ENCODE measurements at places on chromosomes 7 and 10.

- DNase-seq: no peak
Observed at GRCh38 chr10:91340613-91341362, 69.4 kb upstream of the HECTD2 start.

DNA sequence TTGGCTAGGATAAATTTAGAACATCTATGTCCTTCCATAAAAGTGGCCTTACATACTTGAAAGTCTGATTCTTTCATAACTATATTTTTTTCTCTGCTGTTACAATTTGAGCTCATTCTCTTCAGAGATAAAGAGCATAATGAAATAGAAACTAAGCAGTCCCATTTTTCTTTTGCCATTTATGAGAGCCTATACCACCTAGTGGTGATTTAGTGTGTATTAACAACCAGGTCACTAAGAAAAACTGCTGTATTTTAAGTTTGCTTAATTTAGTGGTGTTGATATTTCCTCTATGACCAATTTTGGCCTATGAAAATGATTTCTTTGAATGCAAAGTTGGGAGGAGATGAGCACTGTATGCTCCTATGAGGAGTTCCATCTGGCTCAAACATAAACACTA is 88.7 kb upstream of the ZWINT start:
- DNase-seq: no peak

- peak; percentile 4 for DNase-seq
Observed at GRCh38 chr7:157684157-157684908, 347.5 kb downstream of the DNAJB6 start.

DNA sequence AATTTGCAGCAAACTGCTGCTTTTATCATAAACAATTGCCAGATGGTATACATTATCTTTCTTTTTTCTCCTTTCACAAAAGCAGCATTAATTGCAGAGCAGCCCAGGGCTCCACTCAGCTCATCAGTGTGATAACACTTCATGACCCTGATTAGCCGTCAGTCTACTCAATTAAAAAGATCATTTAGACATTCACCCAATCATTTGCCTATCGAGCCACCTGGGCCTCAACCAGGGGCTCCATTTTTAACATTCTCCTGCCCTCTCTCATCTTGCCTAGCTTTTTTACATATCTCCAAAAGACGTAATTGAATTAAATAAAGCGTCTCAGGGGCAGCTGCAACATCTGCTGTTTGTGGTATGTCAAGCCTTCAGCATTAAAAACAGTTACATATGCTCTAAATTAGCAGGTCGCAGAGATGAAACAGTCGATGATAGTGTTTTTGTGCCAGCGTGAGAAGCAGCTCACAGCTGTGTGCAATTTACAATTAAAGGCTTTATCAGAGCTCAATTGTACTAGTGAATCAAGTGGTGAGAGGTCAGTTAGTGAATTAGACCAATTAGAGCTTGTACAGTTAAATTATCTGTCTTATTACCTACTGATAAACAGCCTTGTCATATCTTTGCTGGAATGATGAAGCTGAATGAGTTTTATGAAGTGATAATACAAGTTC is 522.5 kb downstream of the ETV1 start:
- no peak for DNase-seq

DNA sequence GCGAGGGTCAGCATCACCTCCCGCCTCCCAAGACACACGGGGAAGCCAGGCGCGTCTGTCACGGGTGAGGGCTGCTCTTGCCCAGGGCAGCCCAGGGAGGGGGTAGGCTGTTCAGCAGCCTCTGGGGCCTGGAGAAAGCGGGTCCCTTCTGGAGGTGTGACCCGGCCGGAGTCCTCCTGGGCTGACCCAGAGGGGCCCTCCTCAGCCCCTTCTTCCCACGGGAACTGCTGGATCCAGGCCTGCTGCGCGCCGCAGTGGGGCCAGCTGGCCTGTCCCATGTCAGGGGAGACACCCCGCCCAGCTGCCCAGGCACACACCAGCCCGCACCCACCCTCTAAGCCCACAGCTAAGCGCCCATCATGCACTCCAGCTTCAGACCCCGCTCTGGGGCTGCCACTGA is 41.8 kb downstream of the INSIG1 start:
- DNase-seq: no peak

GRCh38 chr10:58781873-58782488 is 269.3 kb downstream of the BICC1 start:
- no peak for DNase-seq

DNA sequence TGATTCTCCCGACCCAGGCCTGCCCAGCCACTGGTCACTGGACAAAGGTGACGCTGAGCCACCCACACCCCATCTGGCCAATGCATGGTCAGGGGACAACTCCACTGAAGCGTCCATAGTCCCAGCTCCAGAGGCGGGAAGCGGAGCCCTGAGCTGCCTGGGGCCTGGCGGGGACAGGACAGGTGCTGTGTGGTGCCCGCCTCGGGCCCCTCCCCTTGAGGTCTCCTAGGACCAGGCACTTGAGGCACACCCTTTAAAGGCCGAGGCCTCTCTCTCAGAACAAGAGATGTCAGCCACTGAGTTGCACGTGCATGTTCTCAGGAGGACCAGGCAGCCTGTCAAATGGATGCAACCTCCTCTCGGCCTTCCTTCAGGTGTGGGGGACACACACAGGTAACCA is 52.5 kb upstream of the PPP2R2D start:
- DNase-seq: no peak

DNA sequence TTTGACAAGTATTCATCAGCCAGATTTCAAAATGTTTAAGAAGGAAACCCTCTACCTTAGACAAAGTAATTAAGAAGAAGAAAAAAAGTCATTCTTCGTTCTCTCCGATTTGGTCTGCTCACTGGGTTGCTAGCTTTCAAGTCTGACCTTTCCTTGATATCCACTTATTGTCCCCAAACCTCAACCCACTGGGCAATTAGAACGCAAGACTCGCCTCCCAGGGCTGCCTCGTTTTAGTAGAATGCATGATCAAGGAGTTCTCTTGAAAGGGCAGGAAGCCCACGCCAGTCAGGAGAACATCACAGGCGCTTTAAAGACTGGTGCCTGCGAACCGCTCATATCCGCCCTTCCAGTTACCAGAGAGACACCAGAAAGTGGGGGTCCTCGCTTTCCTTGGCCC is 637.7 kb downstream of the PARD3 start:
- DNase-seq: no peak

DNA sequence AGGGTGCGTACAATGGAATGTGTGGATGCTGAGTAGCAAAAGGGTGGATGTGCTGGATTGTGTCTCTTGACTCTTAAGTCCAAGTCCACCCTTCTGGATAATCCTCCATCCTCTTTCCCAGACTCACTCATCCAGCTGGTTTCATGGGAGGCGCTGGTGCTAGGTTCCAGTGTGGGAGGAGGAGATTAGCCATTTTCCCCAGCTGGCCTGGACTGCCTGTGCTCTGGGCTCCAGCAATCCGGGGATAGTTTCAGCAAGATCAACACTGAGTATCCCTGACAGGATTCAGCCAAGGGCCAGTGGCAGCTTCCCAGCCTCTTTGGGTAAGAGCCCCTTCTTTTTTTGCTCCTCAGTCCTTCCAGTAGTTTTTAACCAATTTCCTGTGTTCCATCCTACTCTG is 21.6 kb upstream of the TRIL start:
- DNase-seq: peak; percentile 75

GRCh38 chr7:24835643-24836042 is 78.4 kb upstream of the GSDME start:
- DNase-seq: no peak

- no peak for DNase-seq
Observed at GRCh38 chr10:93417266-93417665, 64.9 kb downstream of the MYOF start.

DNA sequence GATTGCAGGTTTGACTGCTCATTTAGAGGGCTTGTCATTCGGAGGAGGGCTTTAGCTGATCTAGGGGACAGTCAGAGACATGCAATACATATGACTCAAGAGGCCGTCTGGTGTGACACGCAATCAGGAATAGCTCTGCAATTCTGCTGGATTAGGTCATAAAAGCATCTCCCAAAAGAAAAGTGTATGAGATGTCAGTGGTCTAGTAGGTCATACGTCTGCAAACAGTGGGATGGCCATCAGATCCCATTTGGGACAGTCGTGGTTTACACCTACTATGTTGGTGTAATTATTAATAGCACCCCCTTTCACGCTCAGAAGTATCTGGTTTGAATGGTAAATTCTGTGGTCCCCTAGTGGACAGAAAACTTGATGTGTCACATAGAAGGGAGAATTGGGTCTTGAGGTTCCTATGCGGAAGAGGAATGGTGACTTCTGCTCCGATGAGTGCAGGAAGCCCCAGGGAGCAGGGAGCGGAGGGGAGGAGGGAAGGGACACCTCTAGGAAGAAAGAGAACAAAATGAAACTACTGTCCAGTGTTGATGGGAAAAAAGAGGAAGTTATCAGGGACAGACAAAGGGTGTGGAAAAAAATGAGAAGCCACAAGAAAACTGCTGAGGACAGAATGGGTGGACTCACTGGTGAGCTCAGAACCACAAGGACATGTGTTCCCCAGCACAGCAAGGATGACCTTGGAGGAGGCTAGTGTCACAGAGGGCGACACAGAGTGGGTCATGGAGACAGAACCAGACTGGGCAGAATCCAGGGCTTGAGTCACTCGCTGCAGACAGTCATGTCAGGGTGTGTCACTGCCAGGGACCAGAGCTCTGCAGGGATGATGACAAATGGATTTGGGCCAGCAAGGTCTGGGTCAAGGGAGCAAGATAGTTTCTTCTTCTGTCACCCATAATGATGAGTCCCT is 59.9 kb downstream of the MAP3K8 start:
- no peak for DNase-seq

- peak; percentile 41 for DNase-seq
Observed at GRCh38 chr7:1950066-1950451, 280.0 kb downstream of the ELFN1 start.

- DNase-seq: no peak
Observed at GRCh38 chr10:9759596-9759995, 1258.1 kb upstream of the CELF2 start.

DNA sequence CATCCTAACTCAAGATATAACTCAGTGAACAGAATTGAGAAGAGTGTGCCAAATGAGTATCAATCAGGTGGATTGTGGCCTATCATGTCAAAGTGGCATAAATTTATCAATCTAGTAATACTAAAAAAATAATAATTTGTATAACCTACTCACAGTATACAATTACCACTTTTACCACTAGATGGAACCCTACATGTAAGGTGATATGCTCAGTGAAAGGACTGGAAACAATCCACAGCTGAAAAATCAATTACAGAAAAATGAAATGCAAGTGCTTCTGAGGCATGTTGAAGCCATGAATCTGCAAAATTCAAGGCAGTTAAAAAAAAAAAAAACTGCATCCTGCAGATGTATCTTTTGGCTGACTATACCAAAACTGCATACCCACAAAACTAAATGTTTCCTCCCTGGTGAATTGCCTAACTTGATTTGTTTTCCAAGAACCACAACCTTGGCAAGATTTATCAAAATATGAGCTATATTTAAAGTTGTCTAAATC is 13.9 kb downstream of the ARHGAP19 start:
- DNase-seq: no peak
